ENCODE measurements at places on chromosomes 6 and 20.

GRCh38 chr20:63942250-63942951 lies 13.8 kb downstream of the UCKL1 start:
- no peak for DNase-seq

DNA sequence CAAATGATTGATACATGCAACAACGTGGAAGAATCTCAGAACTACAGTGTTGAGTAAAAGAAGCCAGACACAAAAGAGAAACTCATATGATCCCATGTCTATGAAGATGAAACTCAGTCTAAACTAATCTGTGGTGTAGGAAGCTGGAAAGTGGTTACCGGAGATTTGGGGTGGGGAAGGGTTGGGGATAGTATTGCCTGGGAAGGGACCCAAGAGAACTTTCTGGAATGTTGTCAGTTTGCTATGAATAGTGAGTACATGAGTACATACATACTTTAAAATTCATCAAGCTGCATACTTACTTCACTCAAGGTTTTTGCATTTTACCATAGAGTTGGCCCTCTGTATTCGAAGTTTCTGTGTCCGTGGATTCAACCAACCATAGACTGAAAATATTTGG lies 106.0 kb downstream of the SAMD5 start:
- no peak for DNase-seq

- DNase-seq = no peak
Observed at GRCh38 chr6:75467966-75468365, 25.6 kb downstream of the FILIP1 start.

GRCh38 chr20:62884556-62884955 lies 22.9 kb upstream of the TCFL5 start:
- no peak for DNase-seq

- no peak for DNase-seq
Observed at GRCh38 chr6:25365154-25365553, 86.0 kb downstream of the CARMIL1 start.

- no peak for DNase-seq
Observed at GRCh38 chr6:89564752-89565427, 73.7 kb downstream of the LYRM2 start.

DNA sequence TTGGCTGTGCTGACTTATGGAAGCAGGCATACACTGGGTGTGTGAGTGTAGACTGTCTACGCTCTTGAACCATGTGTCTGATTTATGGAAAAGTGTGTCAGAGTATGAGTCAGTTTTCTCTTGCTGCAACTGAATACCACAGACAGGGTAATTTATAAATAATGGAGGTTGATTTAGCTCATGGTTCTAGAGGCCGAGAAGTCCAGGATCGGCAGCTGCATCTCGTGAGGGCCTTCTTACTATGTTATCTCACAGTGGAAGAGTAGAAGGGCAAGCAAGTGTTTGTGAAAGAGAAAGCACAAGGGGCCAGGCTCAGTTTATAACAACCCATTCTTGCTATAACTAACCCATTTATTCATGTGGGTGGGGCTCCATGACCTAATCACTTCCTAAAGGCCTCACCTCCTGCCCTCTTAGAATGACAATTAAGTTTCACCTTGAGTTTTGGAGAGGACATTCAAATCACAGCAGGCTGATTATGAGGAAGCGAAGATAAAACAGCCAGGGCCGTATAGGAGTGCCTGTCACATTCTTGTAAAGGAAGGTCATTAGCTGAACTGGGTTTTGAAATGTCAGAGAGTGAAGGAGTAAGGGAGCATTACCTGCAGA lies 6.7 kb downstream of the GPR31 start:
- no peak for DNase-seq

- DNase-seq = no peak
Observed at GRCh38 chr20:9613871-9614270, 99.5 kb downstream of the LAMP5 start.

DNA sequence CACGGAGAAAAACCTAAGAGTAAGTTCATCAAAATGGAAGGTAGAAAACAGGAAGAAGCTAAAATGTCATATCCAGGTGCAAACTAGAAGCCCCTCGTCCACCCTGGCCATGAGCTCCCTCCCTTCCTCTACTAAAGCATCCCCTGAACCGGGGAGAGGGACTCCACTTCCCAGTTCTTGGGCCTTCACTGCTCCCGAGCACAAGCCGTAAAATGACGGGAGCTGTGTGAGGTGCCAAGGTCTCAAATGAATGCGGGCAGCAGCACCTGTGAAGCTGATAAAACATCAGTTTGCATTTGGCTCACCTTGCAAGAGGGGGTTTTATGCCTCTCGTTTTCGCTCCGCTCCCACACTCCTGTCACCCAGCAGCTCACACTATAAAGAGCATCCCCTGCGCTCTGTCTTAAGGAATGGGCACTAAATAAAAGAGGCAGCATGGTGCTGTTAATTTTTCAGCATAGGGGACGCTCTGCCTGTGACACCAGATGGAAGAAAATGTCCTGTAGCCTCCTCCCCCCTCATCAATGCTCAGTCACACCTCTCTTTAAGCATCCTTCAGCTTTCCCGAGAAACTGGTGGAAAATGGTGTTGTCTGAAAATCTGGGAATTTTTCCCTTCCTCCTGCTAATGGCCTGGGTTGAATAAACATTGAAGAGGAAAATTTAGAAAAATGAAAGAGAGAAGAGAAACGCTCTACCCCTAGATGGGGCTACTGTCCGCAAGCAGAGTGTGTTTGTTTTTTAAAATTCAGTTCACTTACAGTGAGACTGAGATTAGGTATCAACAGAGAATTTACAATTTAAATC lies 563.0 kb upstream of the AGPAT4 start:
- no peak for DNase-seq

DNA sequence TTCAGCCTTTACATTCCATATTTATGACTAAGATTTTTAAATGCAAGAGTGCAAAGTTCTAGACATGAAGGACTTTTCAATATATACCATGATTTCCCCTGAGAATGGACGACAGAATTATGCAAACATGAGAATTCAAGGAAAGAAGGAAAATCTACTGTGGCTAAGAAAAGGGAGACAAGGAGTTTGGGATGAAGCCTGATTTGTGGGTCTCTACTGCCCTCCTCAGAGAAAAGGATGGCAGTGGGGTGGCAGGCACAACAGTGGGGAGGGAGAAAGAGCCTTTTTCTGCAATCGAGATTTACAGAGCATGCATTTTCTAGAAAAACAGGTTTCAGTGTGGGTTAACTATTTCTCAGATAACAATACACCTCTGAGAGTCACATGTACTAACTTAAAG lies 466.9 kb upstream of the NRSN1 start:
- DNase-seq = no peak

GRCh38 chr6:144753023-144753705 lies 468.0 kb downstream of the UTRN start:
- no peak for DNase-seq

- no peak for DNase-seq
Observed at GRCh38 chr6:130313206-130313605, 52.6 kb upstream of the TMEM200A start.

DNA sequence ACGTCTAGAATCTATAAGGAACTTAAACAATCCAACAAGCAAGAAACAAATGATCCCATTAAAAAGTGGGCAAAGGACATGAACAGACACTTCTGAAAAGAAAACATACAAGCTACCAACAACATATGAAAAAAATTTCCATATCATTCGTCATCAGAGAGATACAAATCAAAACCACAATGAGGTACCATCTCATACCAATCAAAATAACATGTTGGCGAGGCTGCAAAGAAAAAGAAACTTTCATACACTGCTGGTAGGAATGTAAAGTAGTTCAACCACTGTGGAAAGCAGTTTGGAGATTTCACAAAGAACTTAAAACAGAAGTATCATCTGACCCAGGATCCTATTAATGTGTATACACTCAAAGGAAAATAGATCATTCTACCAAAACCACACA lies 243.9 kb upstream of the RUNX2 start:
- DNase-seq = no peak

DNA sequence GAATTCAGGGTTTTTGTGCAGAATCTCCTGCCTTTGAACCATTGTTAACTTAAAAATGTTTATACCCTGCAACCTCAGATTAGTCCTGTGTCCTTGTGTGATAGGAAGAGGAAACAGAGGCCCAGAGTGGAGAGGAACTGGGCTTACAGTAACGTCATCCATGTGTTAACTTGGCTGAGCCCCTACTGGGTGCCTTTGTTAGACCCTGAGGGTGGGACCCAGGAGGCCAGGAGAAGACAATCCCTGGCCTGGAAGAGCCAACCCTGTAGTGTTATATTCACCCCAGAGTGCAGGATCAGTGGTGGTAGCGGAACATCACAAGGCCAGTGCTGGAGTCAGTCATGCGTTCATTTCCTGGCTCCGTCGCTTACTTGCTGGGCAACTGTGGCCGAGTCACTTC lies 10.6 kb downstream of the MYLK2 start:
- DNase-seq = no peak

- no peak for DNase-seq
Observed at GRCh38 chr6:135346747-135347146, 150.8 kb downstream of the AHI1 start.

DNA sequence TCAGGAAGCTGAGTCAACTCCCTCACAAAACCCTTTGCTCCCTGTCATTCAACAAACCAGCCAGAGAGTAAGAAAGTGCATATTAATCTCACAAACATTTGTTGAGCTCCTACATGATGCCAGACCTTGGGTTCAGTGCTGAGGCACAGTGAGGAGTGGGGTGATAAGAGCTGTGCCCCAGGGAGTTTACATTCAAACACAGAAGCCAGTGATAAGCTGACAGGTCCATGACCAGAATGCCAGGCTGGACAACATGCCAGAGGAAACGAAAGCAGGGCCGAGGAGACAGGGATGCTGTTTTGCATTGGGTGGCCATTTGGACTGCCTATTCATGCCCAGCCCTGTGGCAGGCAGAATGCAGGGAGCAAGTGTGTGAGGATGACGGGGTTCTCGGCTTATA lies 76.7 kb downstream of the LRFN2 start:
- no peak for DNase-seq

- no peak for DNase-seq
Observed at GRCh38 chr6:36946526-36946925, 8.0 kb upstream of the PI16 start.

DNA sequence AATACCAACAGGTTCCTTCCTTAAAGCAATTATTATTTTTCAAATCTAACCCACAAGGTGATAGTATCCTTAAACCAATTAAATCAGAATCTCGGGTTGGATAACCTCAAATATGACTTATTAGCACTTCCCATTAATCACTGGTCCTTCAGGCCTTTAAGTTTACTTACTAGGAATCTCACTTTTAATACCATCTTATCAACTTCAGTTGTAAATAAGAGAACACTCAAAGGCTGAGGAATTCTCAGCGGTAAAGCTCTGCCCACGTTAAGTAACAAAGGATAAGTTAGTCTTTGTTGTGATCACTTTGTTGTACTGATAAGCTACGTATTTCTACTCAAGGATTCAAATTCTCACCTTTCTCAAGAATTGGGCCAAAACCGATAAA lies 82.0 kb downstream of the OR2B2 start:
- no peak for DNase-seq

DNA sequence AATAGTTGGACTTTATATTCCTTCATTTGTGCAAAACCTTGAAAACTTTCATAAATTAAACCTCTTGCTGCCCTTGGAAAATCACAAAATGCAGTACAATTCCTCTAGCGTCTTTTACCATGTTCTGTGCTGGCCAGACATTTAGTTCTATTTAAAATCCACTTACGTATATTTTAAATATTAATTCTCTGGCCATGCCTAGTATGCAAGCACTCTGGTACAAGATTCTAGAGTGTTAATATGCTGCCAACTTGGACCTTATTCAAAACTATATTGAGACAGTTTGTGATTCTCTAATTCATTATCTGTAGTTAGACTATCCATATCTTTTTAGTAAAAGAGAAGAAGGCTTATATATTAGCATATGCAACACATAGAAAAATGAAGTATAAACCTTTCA lies 328.1 kb downstream of the ARHGAP18 start:
- DNase-seq = no peak

DNA sequence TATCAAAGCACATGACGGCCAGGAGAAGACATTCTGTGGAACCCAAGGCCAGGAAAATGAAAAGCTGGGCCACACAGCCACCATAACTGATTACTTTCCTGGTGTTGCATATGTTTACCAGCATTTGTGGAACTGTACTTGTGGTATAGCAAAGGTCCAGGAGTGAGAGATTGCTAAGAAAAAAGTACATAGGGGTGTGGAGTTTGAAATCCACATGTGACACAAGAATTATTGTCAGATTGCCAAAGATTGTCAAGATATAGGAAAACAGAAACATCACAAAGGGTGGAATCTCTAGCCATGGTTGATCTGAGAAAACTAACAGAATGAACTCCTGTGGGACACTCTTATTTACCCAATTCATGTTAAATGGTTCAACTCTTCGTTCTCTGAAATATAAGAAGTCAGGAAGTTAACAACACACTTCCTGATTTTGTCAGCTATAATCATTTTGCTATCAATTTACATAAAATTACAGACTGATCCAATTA lies at the start of gene OR2B2:
Gene OR2B2, minus strand, starts transcription at position 441 of the 491 bp plus-strand sequence. Its CDS starts 77 bp downstream, at position 364.
- no peak for DNase-seq

GRCh38 chr20:61761453-61762166 lies 304.1 kb downstream of the TAF4 start:
- no peak for DNase-seq

- no peak for DNase-seq
Observed at GRCh38 chr6:14326774-14327173, 209.2 kb downstream of the CD83 start.

DNA sequence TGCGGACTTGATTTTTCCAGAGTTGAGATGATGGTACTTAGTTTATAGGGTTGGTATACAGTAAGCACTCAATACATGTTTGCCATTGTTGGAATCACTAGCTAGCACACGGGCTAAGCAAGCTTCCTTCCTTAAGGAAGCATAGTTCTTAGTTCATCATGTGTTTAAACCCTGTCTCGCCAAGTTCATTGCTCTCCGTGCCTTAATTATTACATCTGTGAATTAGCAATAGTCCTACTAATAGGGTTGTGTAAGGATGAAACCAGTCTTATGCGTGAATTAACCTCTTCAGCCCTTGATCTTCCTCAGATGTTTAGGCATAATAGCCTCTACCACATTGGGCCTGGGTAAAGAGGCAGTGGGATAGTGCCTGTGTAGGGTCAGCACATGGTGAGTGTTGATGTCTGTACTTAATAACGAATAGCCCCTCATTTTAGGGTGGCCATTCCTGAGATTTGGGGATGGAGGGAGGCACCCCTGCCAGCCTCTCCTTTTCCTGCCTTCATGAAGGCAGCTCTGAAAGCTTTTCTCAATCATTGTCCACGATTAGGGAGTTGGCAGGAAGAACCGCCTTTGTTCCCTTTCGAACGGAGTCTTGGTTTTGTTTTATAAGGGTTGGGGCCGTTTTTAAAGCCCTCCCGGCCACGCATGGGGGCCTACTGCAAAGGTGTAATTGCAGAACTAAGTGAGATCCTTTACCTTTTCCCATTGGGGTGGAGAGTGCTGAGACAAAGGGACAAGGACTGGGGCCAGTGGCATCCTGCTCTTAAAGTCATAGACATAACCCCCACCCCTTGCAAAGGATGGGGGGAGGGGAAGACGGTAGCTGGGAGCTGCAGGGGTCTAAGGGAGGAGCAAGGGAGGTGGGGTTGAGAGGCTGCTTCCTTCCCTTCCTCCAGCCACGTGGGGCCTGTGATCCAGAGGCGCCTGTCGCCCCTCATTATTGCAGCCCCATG lies 2.1 kb downstream of the DNMT3B start:
- no peak for DNase-seq

GRCh38 chr6:88006557-88006956 lies 41.1 kb upstream of the SPACA1 start:
- no peak for DNase-seq

- no peak for DNase-seq
Observed at GRCh38 chr6:90612313-90612680, 25.4 kb upstream of the MAP3K7 start.
